ENCODE measurements at places on chromosomes 12 and 14.

GRCh38 chr12:50922820-50923219 is 29.5 kb upstream of the HIGD1C start:
- no peak for DNase-seq

GRCh38 chr12:70551731-70552130 is 85.5 kb downstream of the PTPRB start:
- no peak for DNase-seq

- DNase-seq = no peak
These were observed 1.4 kb downstream of the PRKD1 start for GRCh38 chr14:29926228-29926627.

DNA sequence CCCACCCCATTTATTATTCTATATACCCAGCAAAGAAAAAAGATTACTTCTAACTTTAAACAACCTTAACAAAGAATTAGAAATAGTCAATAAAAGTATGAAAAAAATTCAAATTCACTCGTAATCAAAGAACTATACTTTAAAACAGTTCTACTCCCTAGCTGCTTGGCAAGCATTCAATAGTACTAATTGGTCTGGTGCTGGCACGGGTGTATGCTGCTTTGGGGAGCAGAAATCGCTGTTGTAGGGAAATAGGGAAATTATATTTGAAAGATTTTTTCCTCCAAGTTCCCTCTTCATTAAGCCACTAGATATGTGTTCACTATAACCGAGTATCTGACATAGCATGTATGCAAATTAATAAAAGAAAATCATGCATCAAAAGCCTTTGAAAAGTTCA is 65.7 kb downstream of the DICER1 start:
- no peak for DNase-seq

GRCh38 chr14:56585461-56586084 is 6.0 kb downstream of the TMEM260 start:
- DNase-seq = no peak

GRCh38 chr14:96407935-96408570 is 16.1 kb downstream of the AK7 start:
- DNase-seq = no peak

GRCh38 chr12:91887957-91888356 is 257.7 kb downstream of the BTG1 start:
- DNase-seq = no peak

DNA sequence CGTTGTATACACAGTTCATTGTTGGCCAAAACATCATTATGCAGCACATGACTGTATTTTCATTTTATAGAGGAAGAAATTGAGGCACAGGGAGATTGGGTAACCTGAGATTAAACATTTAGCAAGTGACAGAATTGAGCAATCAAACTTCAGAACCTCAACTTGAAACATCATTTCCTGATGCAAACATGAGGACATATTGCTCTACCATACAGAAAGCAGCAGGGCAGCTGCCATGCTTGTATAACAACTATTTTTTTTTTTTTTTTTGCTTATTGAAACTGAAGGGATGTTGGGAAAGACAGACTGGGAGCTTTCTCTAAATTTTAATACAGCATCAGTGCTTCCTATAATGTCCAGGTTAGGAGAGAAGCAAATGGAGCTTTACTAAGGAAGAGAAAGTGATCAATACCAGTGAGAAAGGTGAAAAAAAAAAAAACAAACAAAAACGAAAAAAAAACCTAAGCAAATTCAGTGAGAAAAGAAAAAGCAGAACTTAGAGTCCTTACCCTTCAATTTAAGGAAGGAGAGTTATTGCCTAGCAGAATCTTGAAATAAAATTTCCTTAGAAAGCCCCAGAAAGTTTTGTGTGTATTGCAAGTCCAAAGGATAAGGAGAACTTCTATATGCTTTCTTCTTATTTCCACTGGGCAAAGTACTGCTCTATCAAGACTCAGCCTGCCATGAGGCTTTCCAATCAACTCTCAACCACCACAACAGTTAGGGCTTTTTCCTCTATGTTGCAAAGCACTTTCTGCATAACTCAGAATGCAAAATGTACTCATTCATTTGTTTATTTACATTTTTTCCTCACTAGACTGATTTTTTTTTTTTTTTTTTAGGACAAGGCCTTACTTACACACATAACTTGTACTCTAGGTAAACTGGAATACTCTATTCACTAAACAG is 21.6 kb downstream of the BTG1 start:
- no peak for DNase-seq

- DNase-seq = no peak
These were observed 5.4 kb upstream of the PELI2 start for GRCh38 chr14:56112781-56113180.

DNA sequence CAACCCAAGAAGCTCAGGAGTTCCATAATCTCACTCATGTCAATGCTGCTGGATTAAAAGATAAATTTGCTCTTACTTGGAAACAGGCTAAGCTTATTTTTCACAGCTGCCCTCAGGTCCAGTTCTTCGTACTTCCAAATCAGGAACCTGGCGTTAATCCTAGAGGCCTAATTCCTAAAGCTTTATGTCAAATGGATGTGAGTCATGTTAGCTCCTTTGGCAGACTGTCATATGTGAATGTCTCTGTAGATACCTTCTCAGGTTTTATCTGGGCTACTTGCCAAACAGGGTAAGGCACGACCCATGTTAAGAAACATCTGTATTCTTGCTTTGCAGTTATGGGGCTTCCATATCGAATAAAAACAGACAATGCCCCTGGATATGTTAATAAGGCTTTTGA is 504.6 kb downstream of the ALG10 start:
- no peak for DNase-seq

- no peak for DNase-seq
These were observed 834 bp downstream of the COCH start for GRCh38 chr14:30874999-30875787.

- DNase-seq = no peak
These were observed 85.3 kb downstream of the DPF3 start for GRCh38 chr14:72808564-72808963.

DNA sequence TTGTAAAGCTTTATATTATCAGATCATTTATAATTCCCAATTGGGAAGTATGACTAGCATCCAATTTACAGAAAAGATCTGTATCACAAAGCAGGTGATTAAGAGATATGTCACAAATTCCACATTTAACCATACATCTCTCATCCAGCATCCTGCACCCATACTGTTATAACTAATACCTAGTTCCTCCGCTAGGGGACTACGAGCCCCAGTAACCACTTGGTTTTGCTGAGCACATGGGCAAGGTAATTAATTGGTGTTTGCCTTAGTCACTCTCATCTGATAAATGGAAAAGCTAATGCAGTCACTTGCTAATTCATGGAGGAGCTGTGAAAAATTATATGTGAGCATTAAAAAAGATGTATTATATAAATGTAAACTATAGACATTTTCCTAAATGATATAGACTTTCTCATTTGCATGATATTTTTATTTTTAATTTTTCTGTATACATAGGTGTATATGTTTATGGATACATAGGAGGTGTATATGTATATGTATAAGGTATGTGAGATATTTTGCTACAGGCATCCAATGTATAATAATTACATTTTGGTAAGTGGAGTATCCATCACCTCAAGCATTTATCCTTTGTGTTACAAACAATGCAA is 1031.8 kb downstream of the GALC start:
- DNase-seq = peak; percentile 4

GRCh38 chr14:64830961-64831360 is 48.7 kb downstream of the SPTB start:
- no peak for DNase-seq

GRCh38 chr12:62654326-62655241 is 188.0 kb downstream of the MON2 start:
- DNase-seq = no peak

DNA sequence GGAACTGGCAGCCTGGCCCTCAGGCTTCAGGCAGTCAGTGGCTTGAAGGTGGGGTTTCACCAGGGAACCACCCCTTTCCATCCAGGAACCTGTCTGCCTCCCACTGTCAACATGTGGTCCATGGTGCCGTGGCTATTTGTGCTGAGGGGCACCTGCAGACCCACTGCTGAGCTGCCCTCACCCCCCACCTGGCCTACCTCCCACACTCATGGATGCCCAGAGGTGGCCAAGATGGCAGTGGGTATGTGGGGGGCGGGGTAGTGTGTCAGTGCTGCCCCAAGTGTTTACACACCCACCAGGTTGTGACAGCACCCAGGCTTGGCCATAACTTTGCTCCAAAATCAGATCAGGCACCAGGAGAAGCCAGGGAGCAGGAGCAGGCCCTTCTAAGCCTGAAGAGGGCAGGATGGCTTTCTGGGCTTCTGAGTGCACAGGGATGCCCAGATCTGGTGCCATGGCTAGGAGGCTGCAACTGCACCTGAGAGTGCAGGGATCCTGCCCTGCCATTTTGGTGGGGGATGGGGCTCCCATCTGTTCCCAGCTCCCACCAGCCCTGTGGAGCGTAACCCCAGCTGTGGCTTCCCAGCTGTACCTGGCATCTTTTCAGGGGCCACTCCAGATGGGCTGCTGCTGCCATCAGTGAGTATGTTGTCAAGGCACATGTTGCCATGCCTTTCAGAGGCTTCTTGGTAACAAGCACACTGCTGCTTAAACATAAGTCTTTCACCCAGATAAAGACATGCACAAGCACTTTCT is 263.9 kb downstream of the LRIG3 start:
- no peak for DNase-seq

- no peak for DNase-seq
These were observed 121.0 kb downstream of the PIK3C2G start for GRCh38 chr12:18382236-18382885.

GRCh38 chr14:96514694-96515093 is 12.5 kb downstream of the PAPOLA start:
- DNase-seq = no peak

DNA sequence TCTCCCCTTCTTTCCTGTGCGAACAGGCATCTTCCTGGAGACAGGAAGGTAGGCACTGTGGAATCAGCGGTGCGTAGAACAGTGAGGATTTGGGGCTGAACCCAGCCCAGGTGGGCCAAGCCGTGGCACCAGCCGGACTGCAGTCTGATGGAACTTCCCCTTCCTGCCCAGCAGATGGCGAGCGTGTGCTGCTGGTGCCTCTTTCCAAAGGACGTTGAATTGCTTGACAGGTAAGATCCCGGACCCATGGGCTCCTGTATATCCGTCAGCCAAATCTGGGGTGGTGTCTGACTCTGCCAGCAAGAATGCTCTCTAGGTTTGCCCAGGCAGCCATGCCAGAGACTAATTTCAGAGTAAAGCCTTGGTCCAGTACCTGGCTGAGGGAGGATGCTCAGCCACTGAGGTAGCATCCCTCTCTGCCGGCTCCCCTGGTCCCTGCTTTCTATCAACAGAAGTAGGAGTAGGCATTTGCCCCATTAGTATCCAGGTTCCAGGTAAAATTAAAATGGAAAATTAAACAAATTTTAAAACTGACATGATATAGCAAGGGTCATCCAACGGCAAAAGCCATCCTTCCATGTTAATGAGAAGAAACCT is 21.1 kb upstream of the KCNA5 start:
- peak; percentile 69 for DNase-seq

DNA sequence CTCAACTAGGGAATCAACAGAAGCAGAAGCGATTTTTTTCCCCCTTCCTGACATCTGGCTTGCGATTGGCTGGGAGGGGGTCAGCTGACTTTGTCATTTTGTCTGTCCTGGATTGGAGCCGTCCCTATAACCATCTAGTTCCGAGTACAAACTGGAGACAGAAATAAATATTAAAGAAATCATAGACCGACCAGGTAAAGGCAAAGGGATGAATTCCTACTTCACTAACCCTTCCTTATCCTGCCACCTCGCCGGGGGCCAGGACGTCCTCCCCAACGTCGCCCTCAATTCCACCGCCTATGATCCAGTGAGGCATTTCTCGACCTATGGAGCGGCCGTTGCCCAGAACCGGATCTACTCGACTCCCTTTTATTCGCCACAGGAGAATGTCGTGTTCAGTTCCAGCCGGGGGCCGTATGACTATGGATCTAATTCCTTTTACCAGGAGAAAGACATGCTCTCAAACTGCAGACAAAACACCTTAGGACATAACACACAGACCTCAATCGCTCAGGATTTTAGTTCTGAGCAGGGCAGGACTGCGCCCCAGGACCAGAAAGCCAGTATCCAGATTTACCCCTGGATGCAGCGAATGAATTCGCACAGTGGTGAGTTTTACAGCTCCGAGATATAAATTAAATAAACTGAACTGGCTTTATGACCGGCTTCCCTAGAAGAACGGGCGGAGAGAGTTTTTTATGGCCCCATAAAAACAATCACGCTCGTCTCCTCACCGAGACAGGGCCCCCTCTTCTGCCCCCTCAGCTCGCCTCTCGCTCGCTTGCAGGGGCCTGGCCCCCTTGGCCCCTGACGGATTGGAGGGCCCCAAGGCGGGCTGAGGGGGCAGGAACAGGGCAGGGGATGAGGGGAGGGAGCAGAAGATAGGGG is at the start of gene HOXC6:
HOXC6 (plus strand) TSS at position 127 of the 888 bp plus-strand sequence; CDS start at position 209, 82 bp downstream.
- peak; percentile 32 for DNase-seq

GRCh38 chr12:111185206-111185888 is 183.5 kb downstream of the PHETA1 start:
- DNase-seq = no peak

- no peak for DNase-seq
These were observed 2.0 kb downstream of the RMST start for GRCh38 chr12:97464385-97465321.

DNA sequence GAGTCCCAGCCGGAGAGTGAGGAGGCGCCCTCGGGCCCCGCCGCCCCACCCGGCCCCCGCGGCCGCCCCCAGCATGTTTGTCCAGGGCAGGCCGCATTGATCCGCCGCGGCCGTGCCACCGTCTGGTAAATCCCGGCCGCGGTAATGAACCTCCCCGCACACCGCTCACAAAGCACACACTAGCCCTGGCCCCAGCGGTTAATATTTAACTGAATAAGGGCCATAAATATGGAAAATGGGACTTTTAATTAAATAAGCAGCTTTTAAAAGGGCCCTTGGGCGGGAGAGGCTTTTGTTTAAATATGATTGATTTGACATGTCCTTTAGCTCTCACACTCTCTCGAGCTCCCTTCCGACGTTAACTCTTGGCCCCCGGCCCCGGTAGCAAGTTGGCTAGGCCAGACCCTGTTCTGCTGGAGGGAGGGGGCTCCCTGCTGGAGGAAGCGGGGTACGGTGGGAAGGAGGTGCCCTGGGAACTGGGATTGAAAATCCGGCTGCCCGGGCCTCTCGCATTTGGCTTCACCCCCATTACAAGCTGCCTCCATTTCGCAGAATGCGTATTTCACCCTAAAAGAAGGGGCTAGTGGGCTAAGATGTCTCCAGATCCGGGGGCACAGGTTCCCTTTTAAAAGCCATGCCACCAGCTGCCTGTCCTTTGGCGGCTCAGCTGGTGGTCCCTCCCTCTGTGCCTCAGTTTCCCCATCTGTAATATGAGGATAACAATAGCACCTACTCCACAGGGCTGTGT is 199.8 kb downstream of the RBM19 start:
- DNase-seq = no peak

All from LoVo (cell line).